ENCODE measurements at places on chromosomes 1 and 21.
A peak's percentile ranks its signal among the peaks of the same experiment; 100 is the strongest.

DNA sequence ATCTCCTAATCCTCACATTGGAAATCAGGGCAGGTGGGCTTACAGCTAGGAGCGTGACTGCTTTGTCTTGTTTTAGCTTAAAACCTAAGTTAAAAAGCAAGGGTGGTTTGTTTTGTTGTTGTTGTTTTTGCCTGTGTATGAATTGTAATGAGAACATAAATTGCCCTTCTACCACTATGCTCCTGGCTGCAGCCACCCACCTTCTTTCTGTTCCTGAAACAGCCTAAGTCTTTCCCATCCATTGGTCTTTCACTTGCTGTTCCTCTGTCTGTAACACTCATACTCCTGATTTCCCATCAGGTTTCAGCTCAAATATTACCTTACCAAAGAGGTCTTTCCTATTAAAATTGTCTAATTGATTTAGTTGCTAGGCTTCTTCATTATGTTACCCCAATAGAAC is 604 bp upstream of the TMEM79 start:
- H3K27ac ChIP-seq, result peak overlapping the region; percentile 64
- peak overlapping the region; percentile 99 for H3K4me3 ChIP-seq
- peaks cover 3% of the 10 kb centered on the region for H3K27me3 ChIP-seq
- no peak for DNase-seq

GRCh38 chr1:196690582-196690981 is 38.7 kb downstream of the CFH start:
- peaks cover 13% of the 10 kb centered on the region for H3K36me3 ChIP-seq
- DNase-seq, result no peak
- no peak overlapping the region for H3K27ac ChIP-seq
- H3K27me3 ChIP-seq, result peaks cover under 1% of the 10 kb centered on the region
- no peaks in the 10 kb centered on the region for H3K4me1 ChIP-seq

DNA sequence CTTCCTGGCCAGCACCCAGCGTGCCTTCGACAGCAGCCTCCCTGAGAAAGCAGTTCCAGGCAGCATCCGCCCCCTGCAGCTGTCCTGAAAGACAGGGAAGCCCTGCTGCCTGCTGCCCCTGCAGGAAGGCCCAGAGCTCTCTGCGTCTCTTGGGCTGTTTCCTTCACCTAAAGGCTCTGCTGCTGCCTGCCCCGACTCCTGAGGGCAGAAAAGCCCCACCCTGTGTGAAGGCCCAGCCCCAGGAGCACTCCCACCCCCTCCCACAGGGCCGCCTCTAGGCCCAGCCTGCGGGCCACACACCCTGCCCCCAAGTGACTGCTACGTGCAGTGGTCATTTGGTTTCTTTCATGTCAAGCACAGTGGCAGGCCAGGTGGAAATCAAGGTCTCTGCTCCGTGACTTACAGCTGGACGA is 12.4 kb downstream of the RIPK4 start:
- peaks cover 3% of the 10 kb centered on the region for H3K27me3 ChIP-seq
- no peak overlapping the region for H3K4me3 ChIP-seq
- H3K36me3 ChIP-seq, result peaks cover 3% of the 10 kb centered on the region
- peaks cover 15% of the 10 kb centered on the region for H3K4me1 ChIP-seq
- no peak overlapping the region for H3K27ac ChIP-seq

- peaks cover 11% of the 10 kb centered on the region for H3K36me3 ChIP-seq
- no peak overlapping the region for H3K27ac ChIP-seq
- peaks cover 2% of the 10 kb centered on the region for H3K27me3 ChIP-seq
- peaks cover under 1% of the 10 kb centered on the region for H3K4me1 ChIP-seq
- DNase-seq, result no peak
Observed at GRCh38 chr1:33060579-33061083, 20.3 kb upstream of the AZIN2 start.

DNA sequence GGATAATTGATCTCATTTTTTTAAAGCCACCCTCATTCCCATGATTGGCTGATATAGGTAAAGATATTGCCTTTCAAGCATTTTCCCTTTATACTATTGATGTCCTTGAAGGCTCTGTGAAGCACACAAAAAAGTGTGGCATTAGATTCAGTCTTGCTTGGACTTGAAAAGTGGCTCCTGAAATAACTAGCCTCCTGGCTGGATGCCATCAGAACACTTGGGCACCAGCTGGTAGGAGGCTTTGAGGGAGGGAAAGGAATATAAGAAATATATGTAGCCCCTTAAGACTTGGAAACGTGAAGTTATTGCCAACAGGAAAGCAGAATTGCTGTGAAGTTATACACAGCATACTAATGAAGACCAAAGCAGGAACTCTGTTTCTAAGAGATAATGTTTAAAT is 14.1 kb downstream of the MTR start:
- DNase-seq, result no peak
- peaks cover 2% of the 10 kb centered on the region for H3K27me3 ChIP-seq
- H3K36me3 ChIP-seq, result peaks cover 2% of the 10 kb centered on the region

DNA sequence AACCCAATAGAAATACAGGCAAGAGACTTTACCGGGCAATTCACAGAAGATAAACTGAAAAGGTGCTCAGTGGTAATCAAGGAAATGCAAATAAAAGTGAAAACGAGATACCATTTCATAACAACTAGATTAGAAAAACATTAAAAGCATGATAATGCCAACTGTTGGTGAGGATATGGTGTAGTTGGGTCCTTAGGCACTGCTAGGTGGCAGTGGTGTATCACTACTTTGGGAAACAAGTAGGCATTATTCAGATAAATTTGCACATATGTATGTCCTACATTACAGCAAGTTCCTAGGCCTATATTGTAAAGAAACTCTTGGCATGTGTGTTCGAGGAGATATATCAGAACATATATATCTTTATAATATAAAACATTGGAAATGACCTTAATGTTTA is 31.0 kb downstream of the AZIN2 start:
- H3K4me1 ChIP-seq, result no peaks in the 10 kb centered on the region
- no peaks in the 10 kb centered on the region for H3K36me3 ChIP-seq
- H3K27me3 ChIP-seq, result peaks cover 3% of the 10 kb centered on the region
- DNase-seq, result no peak

DNA sequence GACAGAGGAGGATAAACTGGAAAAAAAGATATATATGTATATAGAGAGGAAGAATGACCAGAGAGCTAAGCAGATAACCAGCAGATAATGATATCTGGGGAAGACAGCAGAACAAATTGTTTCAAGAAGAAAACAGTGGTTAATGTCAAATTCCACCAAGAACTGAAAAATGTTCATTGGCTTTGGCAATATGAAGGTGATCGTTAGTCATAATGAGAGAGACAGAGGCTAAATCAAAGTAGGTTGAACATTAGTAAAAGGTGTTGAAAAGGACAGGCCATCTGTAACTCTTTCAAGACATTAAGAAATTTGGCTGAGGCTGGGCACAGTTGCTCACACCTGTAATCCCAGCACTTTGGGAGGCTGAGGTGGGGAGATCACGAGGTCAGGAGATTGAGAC is 25.3 kb upstream of the CR2 start:
- peaks cover 4% of the 10 kb centered on the region for H3K4me1 ChIP-seq
- DNase-seq, result no peak
- peaks cover 3% of the 10 kb centered on the region for H3K27me3 ChIP-seq

GRCh38 chr1:224203243-224204016 is 20.4 kb downstream of the DEGS1 start:
- no peak overlapping the region for H3K4me3 ChIP-seq
- DNase-seq, result no peak
- no peaks in the 10 kb centered on the region for H3K36me3 ChIP-seq
- peaks cover 2% of the 10 kb centered on the region for H3K27me3 ChIP-seq

- no peaks in the 10 kb centered on the region for H3K36me3 ChIP-seq
- no peak overlapping the region for H3K27ac ChIP-seq
- H3K4me3 ChIP-seq, result no peak overlapping the region
- no peaks in the 10 kb centered on the region for H3K4me1 ChIP-seq
- DNase-seq, result no peak
Observed at GRCh38 chr1:22204989-22205913, 62.4 kb upstream of the WNT4 start.

DNA sequence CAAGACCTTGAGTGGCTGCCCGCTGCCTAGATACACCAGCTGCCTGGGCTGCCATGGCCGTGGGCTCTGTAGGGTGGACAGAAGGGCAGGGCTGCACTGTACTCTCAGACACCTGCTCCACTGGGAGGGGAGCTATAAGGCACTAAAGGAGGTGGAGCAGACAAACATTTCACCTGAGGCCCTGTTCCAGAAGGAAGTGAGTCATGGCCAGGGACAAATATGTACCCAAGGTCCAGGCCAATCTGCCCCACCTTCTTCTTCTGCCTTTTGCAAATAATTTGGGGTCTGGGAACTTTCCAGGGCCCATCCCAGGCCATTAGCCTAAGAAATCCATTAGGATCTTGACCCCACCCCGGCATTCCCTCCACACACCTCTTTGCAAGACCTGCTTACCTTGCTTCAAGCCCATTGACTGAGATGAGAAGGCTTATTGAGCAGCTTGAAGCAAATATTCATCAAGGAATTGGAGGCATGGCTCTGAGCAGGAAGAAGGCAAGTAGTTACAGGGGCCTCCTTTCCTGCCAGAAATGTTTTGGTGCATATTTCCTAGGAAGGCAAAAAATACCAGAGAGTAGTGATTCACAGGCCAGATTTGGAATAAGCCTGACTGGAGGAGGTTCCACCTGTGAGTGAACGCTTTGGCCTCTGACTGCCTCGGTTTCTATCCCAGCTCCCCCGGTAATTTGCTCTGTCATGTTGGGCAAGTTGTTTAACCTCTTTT is at the start of gene CAPN8:
Gene CAPN8, minus strand, starts transcription at position 110 of the 721 bp plus-strand sequence. Its CDS starts 55 bp downstream, at position 55.
- H3K36me3 ChIP-seq, result no peaks in the 10 kb centered on the region
- H3K4me1 ChIP-seq, result peaks cover 8% of the 10 kb centered on the region
- peaks cover 2% of the 10 kb centered on the region for H3K27me3 ChIP-seq
- H3K4me3 ChIP-seq, result no peak within 1 kb of the TSS

DNA sequence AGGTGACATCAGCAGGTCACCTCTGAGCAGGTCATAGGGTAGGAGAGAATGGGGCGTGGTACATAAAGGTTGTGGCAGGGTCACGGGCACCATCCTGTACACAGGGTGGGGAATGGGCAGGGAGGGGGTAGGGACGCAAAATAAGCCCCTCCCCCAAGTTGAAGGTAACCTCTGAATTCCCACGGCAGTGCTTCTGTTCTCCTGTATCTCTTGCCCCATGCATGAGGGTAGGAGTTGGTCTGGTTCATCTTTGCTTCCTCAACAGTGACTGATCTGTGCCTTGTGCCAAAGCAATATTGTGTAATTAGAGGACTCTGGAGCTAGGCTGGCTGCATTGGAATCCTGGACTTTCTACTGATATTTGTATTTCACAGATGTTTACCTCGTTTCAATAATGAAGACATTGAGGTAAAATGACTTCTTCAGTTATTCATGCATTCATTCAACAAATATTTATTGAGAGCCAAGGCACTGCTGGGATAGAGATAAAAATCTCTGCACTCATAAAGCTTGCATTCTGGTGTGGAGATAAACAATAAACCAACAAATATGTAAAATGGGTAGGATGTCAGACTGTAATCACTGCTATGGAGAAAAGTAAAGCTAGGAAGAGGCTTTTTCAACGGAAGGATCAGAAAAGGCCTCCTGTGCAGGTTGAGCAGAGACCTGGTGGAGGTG is 18.4 kb upstream of the GFI1 start:
- H3K4me3 ChIP-seq, result no peak overlapping the region
- DNase-seq, result no peak
- H3K27me3 ChIP-seq, result no peaks in the 10 kb centered on the region
- H3K4me1 ChIP-seq, result no peaks in the 10 kb centered on the region
- H3K36me3 ChIP-seq, result no peaks in the 10 kb centered on the region
- H3K27ac ChIP-seq, result no peak overlapping the region

- peaks cover 7% of the 10 kb centered on the region for H3K27me3 ChIP-seq
- no peak overlapping the region for H3K27ac ChIP-seq
- H3K36me3 ChIP-seq, result peaks cover 11% of the 10 kb centered on the region
- H3K4me3 ChIP-seq, result no peak overlapping the region
Observed at GRCh38 chr21:41397471-41397891, 28.6 kb upstream of the MX1 start.

GRCh38 chr1:8031176-8031785 is 5.2 kb upstream of the ERRFI1 start:
- peaks cover 13% of the 10 kb centered on the region for H3K4me1 ChIP-seq
- H3K27ac ChIP-seq, result no peak overlapping the region
- no peak overlapping the region for H3K4me3 ChIP-seq
- peaks cover 2% of the 10 kb centered on the region for H3K27me3 ChIP-seq
- no peak for DNase-seq

GRCh38 chr1:201268604-201269151 is 14.6 kb upstream of the PKP1 start:
- H3K4me3 ChIP-seq, result no peak overlapping the region
- peaks cover 5% of the 10 kb centered on the region for H3K27me3 ChIP-seq
- H3K27ac ChIP-seq, result no peak overlapping the region
- DNase-seq, result no peak
- no peaks in the 10 kb centered on the region for H3K36me3 ChIP-seq

DNA sequence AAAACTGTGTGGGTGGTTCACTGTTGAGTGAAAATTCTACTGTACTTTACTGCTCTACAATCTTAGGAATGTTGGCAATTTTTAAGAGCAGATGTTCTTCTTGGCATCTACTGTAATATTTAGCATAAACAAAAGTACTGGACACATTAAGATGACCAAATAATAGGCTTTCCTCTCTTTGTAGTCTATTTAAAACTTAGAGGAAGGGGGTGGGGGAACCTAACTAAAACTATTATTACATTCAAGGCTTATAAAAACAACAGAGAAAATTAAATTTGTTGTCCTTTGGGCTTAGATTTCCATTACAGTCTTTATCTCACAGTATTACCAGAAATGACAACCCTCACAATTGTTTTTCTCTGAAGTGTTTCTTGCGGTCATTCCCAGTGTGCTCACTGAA is 181.2 kb downstream of the PLPPR4 start:
- no peaks in the 10 kb centered on the region for H3K4me1 ChIP-seq
- no peak for DNase-seq
- no peak overlapping the region for H3K27ac ChIP-seq
- H3K36me3 ChIP-seq, result no peaks in the 10 kb centered on the region

DNA sequence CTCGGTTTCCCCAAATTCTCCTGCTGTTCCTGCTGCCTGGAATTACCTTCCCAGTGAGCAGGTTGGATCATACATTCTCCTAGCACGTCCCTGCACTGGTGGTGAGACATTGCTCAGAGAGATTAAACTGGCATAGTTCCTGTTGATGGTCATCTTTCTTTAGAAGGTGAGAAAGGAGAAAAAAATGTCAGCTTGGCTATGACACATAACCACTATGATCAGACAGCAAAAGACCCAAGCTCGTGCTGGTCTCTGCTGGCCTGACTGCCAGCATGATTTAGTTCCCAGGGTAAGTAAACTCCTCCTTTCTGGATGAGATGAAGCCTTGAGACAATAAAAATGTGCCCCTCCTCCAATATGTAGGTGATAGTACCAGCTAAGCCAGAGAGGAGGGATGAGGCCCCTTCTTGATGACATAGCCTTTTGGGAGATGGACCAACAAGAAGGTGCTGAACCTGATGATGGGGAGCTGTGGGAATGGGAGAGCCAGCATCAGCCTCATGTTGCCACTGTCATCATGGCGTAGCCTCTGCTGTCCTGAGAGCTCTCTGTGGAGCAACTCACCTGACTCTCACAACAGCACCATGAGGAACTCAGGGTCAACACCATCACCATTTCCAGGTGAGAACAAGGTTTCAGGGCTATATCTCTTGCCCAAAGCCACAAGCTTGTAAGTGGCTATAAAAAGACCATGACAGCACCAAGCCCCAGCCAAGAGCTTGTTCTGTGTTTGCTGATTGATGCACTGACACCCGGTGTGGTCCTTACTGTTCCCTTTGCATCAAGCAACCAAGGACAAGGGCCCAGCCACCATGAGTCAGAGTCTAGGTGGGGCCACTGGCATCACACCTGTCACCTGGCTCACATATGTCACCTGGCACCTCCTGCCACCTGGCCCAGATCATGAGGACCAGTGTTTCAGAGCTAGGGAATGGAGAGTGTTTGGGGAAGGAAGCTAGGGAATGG is 200.0 kb downstream of the MATN1 start:
- H3K27ac ChIP-seq, result no peak overlapping the region
- no peak for DNase-seq
- no peaks in the 10 kb centered on the region for H3K36me3 ChIP-seq
- H3K4me1 ChIP-seq, result peaks cover 4% of the 10 kb centered on the region
- peaks cover 3% of the 10 kb centered on the region for H3K27me3 ChIP-seq
- no peak overlapping the region for H3K4me3 ChIP-seq
